ENCODE measurements at places on chromosomes 6 and 20.

GRCh38 chr20:52001999-52002666 is 189.4 kb downstream of the ZFP64 start:
- no peak for DNase-seq

GRCh38 chr20:45998761-45999160 is 9.9 kb upstream of the MMP9 start:
- DNase-seq: no peak

GRCh38 chr6:153210083-153210482 is 79.0 kb upstream of the RGS17 start:
- no peak for DNase-seq

DNA sequence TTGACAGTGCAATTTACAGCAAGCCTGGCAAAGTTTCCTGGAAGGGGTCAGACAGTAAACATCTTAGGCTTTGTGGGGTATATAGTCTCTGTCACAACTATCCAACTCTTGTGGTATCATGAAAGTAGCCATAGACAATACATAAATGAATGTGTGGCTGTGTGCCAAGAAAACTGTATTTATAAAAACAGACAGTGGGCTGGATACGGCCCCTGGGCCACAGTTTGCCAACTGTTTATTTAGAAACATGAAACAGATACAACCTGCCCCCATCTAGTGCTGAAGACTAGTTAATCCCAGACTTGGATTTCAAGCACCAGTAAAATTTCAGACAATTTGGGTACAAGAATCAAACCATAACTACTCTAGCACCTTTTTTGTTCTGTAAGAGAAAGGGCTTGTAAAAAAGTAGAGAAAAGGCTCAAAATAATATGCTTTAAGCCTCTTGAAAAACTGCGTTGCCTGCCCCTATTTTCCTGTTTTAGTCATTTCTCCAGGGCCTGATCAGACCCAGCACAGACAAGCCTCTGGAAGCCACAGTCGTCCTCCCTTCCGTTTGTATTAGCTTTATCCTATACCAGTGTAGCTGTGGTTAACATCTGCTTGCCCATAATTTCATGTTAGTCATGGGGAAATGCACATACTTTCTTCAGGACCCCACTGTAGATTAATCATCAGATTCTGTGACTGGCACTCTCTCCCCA is 30.8 kb downstream of the JAG1 start:
- DNase-seq: no peak

DNA sequence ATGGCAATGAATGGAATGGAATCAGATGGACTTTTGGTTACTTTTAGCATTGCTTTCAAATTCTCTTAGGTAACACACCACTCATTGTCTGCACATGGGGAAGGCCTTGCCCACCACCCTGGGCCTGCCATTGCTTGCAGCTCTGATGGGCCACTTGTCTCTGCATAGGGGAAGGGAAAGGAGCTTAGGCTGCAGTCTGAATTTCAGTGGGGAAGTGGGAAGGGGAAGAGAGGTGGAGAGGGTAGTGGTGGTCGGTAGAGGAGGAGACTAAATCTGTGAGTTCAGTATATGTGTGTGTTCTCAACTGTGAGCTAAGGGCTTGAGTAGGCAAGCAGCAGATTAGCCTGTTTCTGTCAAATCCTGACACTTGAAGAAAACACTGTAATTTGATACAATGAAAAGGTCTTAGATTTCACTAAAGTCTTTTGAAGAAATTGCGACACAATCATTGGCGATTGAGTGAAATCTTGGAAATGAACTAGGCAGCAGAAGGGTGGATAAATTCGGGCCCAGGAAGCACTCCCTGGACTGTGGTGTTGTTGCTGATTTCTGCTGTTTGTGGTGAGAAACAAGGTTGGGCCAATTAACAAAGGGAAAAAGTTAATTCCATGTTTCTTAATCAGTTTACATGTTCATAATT is 80.6 kb downstream of the OTOR start:
- no peak for DNase-seq

- no peak for DNase-seq
Measured at GRCh38 chr6:137036566-137037300, 8.0 kb downstream of the IL20RA start.

DNA sequence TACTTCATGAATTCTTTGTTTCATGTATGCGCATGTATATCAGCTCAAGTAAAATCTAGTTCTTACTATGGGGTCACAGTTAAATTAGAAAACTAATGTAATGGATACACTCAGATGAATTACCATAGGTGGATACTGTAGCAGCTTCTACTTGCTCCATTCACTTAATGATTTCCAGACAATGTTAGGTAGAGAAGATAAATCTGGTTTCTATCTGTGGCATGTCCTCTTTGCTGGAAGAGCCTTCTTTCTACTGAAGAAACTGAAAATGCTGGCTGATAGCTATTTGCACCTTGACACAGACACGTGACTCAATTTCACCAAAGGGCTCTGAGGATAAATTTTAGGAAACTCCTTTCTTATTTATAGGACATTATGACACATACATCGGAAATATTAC is 49.5 kb downstream of the BCAS1 start:
- no peak for DNase-seq

GRCh38 chr6:110307368-110307767 is 50.8 kb downstream of the METTL24 start:
- DNase-seq: no peak

GRCh38 chr6:97052896-97053295 is 128.4 kb downstream of the KLHL32 start:
- DNase-seq: no peak

DNA sequence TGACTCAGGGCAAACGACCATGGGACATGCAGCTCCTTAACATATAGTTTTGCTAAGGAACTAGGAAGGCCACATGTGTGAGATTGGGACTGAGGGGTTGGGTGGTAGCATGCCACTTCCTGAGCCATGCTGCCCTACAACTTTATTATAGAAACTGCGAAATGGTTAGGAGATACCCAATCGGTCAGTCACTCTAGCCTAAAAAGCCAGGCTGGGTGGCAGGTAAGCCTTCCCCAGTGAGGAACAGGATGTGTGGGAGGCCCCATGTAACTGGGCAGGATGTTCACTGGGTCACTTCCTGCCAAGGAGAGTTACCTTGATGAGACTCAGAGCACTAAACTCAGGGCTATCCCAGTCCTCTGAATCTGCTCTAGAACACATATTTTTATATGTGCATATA is 123.5 kb downstream of the MAP3K7 start:
- DNase-seq: no peak

DNA sequence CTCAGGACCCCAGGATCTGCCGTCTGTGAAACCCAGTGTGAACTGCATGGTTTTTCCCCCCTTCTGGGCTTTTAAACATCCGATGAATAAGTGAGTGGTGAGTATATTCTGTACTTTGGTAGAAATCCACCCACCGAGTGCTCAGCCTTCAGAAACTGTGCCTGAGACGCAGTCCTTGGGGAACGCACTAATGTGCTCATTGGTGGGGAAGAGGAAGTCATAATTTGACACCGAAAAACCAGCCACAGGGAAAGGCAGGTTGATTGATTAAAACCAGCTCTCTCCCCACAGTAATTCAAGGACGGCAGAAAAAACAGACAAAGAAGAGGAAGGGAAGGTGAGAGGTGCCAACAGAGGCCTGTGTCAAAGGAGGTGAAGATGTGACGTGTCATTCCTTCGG is 21.7 kb downstream of the EDN3 start:
- DNase-seq: no peak

GRCh38 chr6:147506704-147507114 is 1.8 kb upstream of the SAMD5 start:
- DNase-seq: peak; percentile 48

DNA sequence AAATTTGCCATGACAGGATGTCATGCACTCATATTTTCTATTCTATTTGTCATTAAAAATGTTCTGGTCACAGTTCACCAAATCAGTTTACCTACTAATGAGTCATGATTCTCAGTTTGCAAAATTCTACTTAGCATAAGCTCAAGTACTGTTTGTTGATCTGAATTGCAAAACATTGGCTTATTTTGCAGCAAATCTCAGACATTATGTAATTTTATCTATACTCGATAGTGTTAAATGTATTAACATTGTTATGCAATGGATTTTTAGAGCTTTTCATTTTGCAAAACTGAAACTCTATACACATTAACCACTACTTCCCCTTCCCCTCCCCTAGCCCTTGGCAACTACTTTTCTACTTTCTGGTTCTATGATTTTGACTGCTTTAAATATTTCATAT is 213.8 kb upstream of the ZFP64 start:
- DNase-seq: no peak

DNA sequence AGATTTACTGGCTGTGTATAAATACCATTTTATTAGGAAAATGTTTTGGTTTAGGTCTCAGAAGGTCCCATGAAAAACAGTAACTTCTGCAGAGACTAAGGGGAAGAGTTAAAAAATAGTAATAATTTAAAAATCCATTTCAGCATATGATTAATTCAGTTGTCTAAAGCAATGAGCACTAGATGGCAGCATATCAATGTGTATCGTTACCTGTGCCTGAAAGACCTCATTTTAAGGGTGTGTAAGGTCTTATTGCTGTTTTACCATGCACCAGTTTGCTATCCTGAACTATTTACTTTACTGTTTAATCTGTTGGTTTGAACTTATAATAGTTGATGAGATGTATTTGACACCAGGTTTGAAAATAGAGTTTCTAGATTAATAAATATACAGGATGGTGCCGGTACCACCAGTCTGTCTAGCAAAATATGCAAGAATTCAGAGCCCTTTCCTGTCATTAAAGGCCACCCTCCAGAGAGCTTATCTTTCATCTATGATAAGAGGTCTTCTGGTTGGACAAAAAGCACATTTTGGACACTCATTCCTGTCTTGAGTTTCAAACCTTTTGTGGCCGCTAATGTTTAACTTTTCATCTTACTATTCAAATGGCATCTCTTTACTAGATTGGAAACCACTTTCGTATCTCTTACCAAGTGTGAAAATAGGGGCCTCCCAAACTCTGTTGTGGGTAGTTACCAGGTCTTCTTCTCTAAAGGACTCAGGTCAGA is 8.9 kb upstream of the AHI1 start:
- DNase-seq: no peak

DNA sequence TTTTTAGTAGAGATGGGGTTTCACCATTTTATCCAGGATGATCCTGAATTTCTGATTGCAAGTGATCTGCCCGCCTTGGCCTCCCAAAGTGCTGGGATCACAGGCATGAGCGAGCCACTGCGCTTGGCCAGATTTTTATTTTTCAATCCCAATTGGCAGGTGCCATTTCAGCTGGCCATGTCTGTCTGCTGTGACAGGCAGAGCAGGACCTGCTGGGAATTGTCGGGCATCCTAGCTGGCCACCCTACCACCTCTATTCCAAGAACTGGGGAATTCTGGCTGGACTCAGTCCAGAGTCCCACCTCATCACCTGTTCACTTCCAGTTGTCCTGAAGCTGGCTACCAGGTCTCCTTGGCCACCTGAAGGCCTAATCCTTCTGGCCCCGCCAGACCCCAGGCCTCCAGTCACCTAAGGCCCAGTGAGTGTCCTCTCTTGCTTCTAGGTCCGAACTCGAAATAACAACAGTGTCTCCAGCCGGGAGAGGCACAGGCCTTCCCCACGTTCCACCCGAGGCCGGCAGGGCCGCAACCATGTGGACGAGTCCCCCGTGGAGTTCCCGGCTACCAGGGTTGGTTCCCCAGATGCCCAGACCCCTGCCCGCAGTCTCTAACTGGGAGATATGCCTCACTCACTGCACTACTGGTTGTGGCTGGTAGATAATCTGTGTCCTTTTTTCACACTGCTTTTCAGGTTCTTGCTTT is 24.0 kb downstream of the DNMT3B start:
- DNase-seq: no peak

DNA sequence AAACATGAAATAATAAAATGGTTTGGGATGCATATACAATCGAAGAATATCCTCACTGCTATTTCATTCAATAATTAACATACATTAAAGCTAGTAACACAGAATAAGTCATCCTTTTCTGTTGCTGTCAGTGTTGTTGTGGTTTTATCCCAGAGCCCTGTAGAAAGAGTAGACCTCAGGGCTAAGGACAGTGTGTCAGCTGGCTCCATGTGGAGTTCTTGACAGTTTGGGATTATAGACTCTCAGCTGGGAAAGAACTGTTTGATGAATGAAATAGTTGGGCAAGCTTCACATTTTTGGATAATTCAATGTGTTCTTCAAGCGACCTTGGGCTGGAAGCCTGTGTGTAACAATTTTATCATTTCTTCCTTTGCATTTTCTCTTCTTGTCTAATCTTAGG is 10.1 kb downstream of the UTRN start:
- no peak for DNase-seq

DNA sequence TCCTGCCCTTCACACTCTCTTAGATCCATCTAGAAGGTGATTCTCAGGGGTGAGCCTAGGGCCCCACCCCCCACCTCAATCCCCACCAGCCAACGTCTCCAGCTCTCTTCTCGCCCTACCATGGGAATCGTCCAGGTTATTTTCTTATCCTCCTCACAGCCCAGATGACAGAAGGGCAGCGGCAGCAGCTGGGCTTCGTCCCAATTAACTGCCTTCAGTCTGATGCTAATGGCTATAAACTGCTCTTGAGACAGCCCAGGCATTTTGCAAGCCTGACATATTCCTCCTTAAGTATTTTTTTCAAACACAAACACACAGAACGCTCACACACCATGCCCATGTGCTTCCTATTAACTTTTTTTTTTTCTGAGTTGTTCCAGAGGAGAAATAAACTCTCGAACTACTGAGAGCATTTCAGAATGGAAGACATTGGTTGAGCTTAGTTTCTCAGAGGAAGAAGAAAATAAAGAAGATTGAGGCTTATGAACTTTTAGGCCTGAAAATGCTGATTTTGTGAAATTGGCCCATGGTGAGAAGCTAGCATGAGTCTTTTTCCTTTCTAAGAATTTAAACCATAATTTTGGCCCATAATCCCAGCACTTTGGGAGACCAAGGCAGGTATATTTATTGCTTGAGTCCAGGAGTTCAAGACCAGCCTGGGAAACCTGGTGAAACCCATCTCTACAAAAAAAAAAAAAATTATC is 124.6 kb downstream of the EYA2 start:
- DNase-seq: no peak

- no peak for DNase-seq
Measured at GRCh38 chr6:146594495-146594894, 4.3 kb upstream of the ADGB start.

- no peak for DNase-seq
Measured at GRCh38 chr20:1335961-1336698, 7.2 kb upstream of the SDCBP2 start.

DNA sequence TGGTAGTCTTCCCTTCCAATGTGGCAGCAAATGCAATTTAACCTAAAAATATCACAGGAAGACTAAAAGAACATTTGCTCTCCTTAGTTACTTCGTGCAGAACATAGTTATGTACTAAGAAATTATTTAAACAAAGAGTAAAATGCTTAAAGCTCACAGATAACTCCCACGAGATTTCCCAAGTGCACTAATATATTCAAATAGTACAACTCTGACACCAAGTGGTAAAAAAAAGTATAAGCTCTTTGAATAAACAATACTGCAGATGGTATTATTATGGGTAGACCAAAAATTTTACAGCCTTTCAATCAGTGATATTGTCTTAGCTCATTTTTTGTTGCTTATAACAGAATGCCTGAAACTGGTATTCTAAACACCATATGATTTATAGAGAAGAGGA is 52.8 kb upstream of the FILIP1 start:
- DNase-seq: no peak

GRCh38 chr6:24255676-24256075 is 102.2 kb downstream of the DCDC2 start:
- no peak for DNase-seq

GRCh38 chr20:21272679-21273078 is 30.5 kb upstream of the XRN2 start:
- no peak for DNase-seq

Data from stimulated activated CD4-positive, alpha-beta T cell treated with anti-CD3 and anti-CD28 coated beads, Interleukin-4, amount 100 ng/mL, for 1 hour (primary cell).